ENCODE measurements at places on chromosomes 13 and 19.

DNA sequence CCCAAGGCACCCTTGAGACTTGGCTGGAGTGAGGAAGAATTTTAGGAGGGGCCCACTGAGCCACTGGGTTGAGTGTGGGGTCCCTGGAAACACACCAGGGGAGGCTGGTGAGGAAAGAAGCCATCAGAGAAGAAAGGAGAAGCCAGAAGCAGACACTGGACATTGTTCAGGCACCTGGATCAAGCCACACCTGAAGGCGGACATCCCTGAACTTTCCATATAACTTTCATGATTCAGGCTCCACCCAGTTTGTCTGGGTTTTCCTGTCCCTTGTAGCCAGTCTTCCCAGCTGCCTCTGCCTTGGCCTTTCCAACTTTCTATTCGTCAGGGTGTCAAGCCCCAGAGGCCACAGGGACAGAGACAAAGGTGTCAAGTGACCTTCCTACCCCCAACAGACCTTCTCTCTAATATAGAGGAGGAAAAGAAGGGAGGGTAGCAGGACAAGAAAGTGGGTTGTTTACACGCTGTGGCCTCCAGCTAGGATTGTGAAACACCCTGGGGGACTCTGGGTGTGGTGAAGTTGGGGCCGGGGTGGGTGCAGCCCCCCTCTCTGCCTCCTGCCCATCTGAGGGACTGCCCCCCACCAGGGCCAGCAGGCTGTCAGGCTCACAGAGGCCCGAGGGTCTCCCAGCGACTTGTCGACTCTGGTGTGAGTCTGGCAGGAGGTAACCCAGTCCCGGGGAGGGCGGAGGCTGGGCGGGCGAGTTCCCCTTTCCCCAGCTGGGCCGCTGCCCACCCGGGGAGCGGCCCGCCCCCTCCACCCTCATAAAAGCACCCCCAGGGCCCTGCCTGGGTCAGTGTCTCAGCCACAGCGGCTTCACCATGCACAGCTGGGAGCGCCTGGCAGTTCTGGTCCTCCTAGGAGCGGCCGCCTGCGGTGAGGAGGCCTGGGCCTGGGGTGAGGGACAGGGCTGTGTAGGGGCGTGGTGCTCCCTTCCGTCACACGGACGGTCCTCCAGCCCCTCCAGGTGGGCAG, at the start of gene CFD:
CFD (plus strand) TSS at position 797 of the 976 bp plus-strand sequence; CDS start at position 823, 26 bp downstream.
- DNase-seq, result no peak

DNA sequence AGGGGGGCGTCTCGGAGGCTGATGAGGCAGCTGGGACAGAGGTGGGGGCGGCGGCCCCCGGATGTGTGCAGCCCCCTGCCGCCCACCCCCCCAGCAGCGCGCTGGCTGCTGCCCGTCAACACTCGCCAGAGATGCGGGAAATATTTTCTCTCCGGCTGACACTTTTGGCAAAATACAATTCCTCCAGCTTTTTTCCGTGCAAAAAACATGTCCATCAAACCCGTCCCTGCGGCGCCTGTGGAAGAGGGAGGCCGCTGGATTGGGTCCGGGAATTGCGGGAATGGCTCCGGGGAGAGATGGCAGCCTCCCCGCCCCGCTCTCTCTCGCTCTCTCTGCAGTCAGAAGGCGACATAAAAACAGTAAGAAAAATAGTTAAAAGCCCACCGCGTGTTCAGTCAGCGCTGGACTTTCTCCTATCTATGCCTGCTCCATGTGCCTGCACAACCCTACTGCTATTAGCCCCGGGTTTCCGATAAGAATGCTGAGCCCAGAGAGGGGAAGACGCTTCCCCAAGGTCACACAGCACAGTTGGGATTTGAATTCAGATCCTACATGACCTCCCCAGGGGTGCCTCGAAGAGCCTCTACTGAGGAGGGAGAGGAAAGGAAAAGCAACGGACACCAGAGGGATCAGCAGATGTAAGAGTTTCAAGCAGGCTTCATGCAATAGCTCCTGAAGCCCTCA, 23.2 kb downstream of the ZNRF4 start:
- no peak for DNase-seq

GRCh38 chr19:16175954-16176353, 2.6 kb upstream of the CIB3 start:
- no peak for DNase-seq

- DNase-seq, result no peak
Observed at GRCh38 chr19:16327169-16327475, 2.5 kb downstream of the KLF2 start.

GRCh38 chr19:56995303-56995702, 124.5 kb upstream of the USP29 start:
- DNase-seq, result no peak

DNA sequence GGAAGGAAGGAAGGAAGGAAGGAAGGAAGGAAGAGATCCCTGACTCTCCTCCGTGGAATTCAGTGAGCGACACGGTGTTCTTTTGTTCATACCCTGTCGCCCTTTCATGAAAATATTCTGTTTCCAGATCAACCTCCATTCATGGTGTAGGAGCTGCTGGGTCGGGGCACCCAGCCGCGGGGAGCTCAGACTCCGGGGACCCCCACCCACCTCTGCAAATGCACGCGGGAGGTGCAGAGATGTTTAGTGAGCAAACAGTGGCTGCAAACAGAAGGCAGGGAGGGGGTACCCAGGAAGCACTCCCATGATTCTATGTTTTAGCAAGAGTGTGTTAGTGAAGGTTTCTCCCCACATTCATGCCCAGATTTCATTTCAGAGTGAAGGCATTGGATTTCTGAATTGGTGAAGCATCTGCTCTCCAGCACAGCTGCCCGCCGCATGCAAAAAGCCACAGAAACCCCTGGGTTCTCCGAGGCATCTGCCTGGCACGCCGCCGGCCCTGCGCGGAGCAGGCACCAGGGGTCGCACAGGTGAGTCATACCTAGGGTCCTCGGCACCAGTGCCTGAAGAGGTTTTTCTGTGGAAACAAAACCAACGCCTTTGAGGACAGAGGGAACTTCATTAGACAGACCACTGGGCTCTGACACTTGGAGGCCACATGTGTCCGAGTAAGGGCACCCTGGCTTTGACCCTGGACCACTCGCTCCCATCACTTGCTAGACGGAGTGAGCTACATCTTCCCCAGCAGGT, 80.6 kb downstream of the ZNF557 start:
- no peak for DNase-seq

- no peak for DNase-seq
Observed at GRCh38 chr19:17658666-17659065, 29.5 kb downstream of the UNC13A start.

DNA sequence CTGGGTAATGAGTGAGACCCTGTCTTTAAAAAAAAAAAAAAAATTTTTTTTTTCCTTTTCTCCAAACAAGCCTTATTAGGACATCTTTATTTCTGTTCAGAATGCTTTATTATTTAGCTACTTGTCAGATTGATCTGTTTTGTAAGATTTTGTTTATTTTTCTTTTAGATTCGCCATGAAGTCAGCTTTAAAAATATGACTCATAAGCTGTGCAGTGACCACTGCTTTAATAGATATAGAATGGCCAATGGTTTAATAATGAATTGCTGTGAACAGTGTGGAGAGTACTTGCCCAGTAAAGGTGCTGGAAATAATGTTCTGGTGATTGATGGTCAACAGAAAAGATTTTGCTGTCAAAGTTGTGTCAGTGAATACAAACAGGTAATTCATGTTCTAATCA, 47.7 kb downstream of the ZMYM2 start:
- no peak for DNase-seq

- DNase-seq, result no peak
Observed at GRCh38 chr19:57434386-57435061, 601 bp upstream of the ZNF749 start.

DNA sequence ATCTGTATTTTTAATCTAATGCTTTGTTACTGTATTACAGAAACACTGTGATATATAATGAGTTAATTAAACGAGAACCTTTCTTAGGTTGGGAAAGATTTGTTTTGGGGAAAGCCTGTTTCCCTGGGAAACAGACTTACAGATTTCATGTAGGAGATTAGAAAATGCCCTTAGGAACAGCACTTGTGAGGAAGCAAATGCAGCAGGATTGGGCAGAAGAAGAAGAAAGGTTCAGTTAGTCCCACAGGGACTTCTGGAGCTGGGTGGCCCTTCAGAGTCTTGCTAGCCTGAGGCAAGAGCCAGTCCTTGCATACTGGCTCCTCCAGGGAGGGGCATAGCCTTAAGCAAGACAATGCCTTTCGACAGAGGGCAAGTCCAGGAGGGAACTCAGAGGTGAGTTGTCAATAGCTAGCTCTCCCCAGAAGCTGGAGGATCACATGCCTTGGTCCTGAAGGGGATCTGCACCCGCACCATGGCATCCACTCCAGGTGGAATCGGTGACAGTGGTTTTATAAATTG, 36.8 kb downstream of the N4BP2L1 start:
- no peak for DNase-seq

DNA sequence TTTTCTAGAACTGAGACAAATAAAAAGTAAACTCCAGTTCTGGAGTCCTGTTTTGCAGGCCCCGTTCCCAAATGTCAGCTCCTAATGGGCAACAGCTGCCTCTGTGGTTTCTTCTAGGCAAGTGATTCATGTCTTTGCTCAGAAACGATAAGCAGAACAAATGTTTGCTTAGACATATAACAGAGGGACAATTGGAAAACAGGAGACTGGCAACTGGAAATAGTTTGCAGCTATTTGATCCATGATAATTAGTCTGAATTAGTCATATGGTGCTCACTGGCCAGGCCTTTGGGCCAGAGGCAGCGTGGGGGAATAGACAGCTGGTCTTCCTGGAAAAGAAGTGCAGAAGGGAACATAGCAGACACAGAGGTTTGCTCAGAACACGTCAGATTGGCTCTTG, 29.2 kb upstream of the TSHZ3 start:
- DNase-seq, result no peak

- DNase-seq, result no peak
Observed at GRCh38 chr13:26377038-26377437, 123.1 kb downstream of the CDK8 start.

GRCh38 chr19:55635856-55636440, 4.9 kb upstream of the ZNF580 start:
- no peak for DNase-seq

GRCh38 chr13:50884265-50884664, 25.3 kb upstream of the RNASEH2B start:
- no peak for DNase-seq

GRCh38 chr13:43363156-43363953, 340.0 kb downstream of the DNAJC15 start:
- no peak for DNase-seq

DNA sequence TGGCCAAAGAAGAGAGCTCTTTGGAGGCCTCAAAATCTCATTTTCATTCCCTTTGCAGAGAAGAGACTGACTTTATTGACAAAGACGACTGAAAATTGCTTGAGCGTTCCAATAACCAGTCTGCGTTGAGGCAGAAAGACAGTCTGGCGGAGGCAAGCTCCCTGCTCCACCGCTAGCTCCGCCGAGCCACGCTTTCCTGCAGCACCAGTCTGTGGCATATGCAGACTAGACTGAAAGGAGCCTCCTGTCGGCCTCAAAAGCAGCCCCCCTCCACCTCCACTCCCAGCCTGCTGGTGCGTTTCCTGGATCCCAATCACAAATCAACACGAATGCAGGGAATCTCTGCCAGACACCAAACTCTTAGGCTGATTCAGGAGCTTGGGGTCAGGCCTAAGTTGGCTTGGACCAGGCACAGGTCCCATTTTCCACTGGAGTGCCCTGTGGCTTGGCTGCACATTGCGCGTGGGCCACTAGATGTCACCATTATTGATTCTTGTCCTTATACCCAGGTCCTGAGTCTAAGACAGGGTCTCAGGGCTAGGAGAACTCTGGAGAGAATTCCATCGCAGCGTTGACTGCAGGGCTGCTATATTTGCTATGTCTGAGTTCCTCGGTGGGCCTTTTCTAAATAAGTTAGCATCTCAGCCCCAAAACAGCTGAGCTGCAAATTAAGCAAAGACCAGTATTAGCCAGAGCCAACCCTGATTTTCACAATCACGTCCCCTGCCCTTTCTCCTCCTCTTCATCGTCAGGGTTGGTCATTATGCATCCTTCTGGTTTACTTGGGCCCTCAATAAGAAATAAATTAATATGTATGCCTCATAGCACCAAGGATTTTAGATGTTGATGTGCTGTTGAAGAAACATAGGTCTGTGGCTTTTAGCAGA, 5.2 kb upstream of the ZNF507 start:
- no peak for DNase-seq

DNA sequence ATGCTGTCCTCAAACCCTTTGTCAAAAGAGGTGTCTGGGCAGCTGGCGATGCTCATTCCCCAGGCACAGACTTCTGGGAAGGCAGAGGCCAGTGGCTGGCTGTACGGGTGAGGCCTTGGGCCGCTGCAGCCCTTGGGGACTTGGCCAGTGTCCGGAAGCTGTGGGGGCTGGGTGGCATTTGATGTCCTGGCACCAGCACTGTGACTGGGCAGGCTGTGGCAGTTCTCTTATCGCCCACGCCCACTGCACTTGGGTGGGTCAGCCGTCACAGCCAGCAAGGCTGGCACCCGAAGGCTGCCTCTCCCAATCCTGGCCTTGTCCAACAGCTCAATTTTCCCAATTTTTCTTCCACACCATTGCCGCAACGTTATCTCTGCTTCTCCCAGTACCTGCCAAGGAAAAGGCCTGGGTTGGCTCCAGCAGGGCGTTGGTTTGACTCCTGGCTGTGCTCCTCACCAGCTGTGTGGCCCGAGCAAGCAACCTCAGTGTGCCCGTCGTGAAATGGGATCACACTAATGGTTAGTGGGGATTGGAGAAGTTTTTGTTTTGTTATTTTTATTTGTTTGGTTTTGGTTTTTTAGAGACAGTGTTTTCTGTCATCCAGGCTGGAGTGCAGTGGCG, 12.7 kb upstream of the SLC44A2 start:
- no peak for DNase-seq

DNA sequence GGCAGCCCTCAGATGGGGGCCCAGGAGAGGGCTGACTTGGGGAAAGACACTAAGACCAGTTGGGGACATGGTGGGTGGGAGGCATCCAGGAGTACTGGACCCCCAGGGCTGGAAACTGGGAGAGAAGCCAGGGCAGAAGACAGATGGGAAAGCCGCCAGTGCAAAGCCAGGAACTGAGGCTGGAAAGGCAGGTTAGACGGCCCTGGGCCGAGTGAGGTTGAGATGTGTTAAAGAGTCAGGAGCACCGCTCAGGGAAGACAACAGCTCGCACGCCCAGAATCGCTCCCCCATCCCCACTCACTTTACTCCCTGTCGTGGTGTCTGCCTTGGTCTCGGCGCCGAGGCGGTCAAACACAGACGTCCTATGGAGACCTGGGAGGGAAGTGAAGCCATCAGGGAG, 24.5 kb downstream of the C19orf47 start:
- DNase-seq, result no peak

- no peak for DNase-seq
Observed at GRCh38 chr19:49881672-49882394, 4.3 kb downstream of the TBC1D17 start.

DNA sequence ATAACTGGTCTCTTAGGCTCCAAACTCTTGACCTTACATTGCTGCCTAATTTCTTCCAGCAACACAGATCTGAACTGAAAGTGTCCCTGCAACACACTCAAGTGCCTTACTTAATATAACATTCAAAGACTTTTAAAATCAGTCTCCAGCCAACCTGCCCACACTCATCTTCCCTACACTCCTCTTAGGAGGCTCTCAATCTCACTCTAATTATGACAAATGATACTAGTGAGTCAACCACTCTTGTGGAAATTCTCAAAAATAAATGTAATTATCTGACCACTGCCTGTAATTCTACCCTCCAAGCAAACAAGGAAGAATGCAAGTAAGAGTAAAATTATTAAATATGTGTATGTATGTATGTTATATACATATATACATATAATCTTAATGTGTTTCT, 348.1 kb upstream of the MIR17HG start:
- no peak for DNase-seq

All from omental fat pad (tissue), 4 donors.